ENCODE measurements at places on chromosomes 3 and 15.

DNA sequence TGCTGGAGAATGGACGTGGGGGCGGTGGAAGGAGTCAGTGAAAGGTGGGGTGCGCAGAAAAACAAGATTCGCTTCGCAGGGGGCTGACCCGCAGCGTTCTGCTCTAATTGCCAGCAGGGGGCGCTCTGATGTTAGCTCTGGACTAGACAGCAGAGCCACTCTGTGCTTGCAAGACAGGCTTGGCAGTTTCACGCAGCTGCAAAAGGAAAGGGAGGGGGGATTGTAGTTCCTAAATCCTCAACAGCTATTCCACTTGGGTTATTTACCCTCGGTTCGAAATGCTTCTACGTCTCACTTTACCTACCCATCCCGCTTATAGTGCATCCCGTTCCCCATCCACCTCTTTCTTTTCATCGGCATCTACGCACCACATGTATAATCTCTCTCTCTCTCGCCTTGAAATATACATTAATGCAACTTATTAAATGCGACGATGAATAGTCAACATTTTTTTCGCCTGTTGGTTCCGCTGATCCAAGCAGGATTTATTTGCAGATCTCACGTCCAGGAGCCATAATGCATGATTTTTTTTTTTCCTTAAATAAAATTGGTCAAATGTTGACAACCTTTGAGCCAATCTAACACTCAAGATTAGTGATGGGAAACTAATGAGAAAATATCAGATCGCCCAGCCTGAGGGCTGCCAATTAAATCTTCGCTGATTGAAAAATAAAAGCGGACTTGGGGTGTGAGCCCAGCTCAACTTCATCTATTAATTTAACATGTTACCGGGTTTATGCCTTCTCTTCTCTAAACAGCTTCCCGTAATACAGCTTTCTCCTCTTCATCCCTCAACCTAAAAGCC is 216.4 kb downstream of the MEIS2 start:
- peak; percentile 35 for DNase-seq

DNA sequence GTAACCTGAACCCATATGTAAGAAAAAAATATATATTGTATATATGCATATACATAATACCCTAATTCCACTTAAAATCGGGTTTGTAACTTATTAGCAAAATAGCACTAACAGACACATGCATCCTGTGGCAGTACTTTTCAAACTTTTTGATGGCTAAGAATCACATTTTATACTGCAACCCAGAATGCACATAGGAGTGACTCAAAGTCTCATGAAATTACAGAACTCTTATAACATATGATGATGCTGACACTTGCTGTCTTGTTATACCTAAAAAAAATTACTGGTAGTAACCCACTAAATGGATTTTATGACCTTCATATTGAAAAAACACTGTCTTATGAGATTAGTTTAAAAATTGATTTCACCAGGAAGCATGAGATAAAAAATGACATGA is 152.4 kb upstream of the FRMD4B start:
- DNase-seq: no peak

DNA sequence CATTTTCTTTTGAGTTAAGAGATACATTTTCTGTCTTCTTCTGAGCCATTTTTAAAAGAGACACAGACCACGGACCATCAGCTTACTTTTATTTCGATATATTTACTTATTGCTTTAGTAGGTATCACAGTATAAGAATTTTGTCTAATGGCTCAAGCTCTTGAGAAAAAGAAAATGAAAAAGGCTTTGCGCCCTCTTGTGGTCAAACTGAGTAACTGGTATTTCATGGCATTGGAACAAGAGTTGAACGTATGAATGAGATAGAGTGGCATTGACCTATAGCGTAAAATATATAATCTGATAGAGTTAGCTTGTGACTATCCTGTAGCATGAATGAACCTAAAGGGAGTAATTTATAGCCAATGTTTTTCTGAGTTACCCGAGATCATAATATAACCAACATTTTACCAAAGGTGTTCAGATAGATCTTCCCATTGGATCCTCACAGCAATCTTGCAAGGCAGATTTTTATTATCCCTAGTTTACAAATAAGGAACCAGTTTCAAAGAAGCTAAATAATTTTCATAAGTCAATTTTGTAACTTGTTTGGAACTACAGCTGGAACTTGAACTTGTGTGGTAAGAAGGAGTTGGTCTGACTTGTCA is 154.6 kb downstream of the POLR2M start:
- DNase-seq: no peak

DNA sequence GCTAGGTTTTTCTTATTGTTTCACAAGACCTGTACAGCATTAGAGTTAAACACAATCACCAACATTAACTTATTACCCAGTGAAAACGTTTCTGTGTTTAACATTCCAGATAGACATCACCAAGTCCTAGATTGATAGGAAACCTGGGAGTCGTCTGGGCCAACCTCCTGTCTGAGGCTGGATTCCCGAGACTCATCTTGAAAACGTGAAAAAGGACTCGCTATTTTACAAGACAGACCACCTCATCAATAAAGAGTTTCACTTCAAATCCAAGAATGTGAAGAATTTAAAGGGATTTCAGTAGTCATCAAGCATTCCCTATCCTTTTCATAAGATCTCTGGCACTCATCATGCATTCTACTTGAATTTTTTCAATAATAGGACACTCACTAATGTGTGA is 626.6 kb downstream of the MCTP2 start:
- no peak for DNase-seq

DNA sequence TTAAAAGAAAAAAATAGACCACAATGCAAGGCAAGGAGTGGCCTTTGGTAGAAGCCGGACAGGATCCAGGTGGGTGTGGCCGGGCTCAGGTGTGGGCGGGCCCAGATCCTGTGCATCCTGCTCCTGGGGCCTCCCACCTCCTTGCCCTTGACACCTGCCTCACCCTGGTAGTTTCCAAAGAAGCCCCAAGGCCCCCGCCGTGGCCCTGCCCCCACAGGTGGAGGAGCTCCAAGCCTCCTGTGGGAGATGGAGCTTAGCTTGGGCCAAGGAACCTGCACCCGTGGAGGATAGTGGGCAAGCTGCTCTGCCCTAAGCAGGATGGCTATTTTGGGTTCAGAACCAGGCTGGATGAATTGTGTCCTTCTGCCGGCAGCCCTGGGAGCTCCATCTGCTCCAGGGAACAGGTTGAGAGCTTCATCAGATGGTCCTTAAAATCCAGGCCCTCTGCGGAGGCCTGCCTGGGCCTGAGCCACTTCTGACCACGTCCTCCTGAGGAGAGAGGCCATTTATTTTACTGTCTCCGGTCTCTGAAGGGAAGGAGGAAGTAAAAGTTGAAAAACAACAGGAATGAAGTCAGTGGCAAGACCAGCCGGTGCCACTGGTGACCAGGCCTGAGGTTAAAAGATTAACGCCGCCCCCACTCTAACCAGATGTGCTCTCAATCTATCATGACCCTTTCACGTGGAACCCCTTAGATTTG is 53.9 kb upstream of the KLF13 start:
- no peak for DNase-seq

DNA sequence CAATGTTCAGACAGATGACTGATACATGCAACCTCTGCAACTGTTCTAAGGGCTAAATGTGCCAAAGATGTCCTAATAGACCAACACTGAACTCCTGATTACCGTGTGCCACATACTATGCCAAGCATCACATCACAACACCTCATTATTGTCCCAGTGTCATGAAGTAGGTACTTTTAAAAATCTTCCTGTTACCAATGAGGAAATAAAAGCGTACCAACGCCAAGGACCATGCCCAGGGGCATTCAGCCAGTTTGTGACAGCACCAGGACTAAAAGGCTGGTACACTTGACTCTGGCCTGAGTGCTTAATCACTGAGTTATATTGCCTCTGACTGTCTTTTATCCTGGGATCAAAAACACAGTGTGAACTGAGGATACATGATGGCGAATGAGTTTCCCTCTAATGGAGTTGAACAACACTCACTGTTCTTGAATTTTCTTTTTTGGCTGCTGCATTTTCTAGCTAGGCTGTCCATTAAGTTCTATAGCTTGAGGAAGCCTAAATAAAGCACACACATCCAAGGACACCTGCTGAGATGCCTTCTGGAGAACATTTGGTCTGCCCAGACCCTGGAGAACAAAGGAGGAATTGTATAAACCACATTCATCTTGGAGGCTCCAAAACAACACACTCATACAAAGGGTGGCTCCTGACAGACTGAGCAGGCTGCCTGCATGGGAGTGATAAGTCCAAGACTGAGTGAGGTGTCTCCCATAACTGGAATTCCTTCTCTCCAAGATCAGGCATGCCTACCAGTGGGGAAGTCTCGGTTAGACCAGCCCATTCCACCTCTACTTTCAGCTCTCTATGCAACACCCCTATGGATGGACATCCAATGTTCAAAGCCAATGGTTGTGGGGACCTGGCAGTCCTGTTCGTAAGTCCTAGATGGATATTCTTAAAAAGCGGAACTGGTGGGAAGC is 126.7 kb upstream of the PRICKLE2 start:
- DNase-seq: no peak

- no peak for DNase-seq
Observed at GRCh38 chr3:55620351-55621025, 133.4 kb upstream of the WNT5A start.

GRCh38 chr15:64070965-64071851 is 22.4 kb downstream of the CIAO2A start:
- DNase-seq: no peak

DNA sequence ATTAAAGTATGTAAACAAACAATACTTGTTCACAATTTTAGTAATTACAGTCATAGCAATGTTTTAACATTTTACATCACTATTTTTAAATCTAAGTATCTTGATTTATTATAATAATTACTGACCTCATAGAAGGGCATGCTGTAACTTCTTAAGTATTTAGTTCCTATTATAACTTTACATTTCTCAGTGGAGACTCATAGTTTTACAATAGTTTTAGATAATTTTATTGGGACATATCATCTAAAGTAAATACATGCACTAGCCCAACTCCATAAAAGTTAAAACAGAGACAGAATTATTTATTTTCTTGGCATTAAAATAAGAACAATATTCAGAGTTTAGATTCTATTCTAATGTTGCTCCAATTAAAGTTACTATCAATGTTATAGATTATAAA is 466.5 kb upstream of the BCHE start:
- no peak for DNase-seq

DNA sequence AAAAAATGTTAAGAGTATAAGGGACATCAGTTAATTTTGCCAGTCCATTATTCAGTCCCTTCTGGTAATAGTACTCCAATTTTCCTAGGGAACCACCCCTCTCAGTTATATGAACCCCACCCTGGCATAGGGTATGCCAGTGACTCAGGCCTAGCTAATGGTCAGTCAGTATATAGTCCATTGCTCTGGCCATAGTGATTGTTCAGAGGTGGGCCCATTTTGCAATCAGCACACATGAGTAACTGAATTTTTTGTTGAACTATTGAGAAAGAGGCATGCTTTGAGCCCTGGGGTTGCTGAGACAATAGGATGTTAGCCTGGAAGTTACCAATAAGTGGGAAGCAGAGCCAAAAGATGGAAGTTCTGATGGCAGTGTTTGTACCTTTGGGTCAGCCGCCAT is 4.1 kb downstream of the LRCH3 start:
- no peak for DNase-seq

- DNase-seq: no peak
Observed at GRCh38 chr3:187197335-187197649, at the start of gene RTP1. Gene RTP1, plus strand, starts transcription at chr3:187197486. Its CDS starts 30 bp downstream, at chr3:187197516.

DNA sequence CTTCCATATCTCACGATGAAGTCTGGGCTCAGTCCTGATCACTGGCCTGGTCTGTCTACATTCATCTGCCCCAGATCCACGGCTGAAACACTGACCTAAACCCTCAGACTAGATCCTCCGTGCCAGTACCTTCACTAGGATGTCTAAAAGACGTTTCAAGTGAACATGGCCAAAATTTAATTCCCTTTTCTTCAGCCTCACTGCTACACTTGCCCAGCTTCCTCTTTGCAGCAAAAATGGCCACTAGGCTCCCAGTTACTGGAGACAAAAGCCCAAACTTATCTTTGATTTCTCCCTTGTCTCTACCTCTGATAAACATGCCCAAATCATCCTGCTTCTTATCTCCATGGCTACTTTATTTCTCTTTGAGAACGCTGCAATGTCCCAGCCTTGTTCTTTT is 1.7 kb downstream of the RASSF1 start:
- DNase-seq: no peak

- no peak for DNase-seq
Observed at GRCh38 chr3:61807865-61808276, 246.5 kb downstream of the PTPRG start.

GRCh38 chr15:101425787-101426365 is 63.6 kb downstream of the PCSK6 start:
- DNase-seq: no peak

DNA sequence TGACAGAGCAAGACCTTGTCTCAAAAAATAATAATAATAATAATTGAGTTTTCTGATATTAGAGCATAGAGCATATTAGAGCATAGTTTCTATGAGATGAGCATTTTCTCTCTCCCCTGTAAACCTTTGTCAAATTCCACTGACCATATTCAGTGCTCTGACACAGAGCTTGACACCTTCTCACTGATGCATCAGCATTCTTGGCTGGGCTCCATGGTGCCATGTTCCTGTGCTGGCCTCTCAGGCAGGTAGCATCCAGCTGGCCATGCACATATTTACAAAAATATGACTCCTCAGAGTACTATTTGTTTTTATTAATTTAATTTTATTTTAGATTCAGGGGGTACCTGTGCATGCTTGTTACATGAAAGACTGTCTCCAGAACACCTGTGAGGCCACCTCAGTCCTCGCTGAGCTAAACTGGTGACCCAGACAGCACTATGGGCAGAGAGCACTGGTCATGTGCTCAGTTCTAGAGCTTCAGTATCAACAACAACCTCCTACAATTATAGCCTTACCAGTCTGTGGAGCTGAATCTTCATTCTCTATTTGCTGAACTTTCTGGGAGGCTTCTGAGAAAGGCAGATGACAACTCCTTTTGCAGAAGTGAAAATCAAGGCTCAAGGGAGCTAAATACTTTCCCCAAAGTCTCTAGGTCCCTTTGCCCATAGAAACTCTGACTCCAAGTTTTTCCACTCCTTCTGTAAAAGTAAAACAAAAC is 21.6 kb upstream of the SLC28A2 start:
- no peak for DNase-seq

DNA sequence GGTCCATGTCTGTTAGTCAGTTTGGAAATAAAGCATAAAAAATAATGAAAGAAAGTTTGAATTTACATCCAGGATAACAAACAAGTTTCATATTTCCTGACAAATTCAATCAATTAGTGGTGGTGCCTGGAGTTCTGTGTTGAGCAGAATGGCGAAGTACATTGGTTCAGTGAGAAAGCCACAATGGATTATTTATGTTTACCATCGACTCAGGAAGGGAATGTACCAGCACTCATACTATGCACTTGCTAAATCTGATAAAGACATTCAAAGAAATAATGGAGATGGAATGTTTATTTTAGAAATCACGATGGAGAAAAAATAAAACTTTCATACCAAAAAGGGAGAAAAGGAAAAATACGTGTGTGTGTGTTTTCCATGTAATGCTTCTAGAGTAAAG is 45.3 kb upstream of the MME start:
- DNase-seq: no peak

GRCh38 chr3:87313641-87314040 is 37.3 kb upstream of the POU1F1 start:
- no peak for DNase-seq

DNA sequence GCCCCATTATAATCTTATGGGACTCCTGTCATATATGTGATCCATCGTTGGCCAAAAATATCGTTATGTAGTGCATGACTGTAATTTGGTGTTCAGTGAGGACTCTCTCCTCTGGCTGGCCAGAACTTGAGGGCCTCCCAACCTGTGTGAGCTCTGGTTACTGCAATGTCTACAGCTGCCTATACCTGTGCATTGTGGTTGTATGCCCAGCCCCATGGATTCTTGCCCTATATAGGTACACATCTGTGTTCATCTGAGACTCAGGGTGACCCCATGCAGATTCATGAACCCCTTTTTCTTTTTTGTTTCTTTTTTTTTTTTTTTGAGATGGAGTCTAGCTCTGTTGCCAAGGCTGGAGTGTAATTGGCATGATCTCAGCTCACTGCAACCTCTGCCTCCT is 32.6 kb upstream of the KLF13 start:
- no peak for DNase-seq
